ENCODE measurements at places on chromosomes 2 and 18.

DNA sequence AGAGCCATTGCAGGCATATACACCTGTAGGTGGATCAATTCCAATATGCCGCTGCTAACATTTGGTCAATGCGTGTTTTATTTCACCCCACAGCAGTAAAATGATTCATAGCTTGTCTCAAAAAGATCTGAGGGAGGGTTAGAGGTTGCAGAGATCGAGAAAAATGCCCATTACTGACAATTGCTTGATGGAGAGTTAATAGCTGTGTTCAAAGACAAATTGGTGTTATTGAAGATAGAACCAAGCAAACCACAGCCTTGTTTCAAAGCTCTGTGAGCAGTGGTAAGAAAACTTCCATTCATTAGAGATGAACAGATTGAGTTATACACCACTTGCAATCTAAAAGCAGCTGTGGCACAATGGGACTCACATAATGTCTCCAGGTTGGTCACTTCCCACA lies 95.4 kb downstream of the KCNE4 start:
- no peak for DNase-seq

DNA sequence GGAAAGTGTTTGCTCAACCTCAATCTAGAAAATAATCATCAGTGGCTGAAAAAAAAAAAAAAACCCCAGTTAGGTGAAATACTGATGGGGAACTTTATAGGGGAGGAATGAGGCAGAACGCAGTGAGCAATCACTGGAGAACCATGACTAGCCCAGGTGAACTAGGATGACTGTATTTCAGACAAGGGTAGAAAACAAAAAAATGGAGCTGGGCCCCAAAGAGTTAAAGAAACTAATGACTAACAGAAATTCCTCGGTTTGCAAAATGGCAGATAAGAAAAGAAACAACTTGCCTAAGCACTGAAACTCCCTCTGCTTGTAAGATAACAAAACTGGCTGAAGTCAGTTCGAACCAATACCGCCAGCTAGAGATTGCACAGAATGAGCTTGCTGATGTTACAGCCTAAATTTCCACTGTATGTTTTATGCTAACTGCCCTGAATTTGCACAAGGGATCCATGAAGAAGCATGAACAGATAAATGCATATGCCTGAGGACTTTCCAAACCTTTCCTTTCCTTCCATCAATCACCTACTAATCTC lies 245.9 kb downstream of the METTL4 start:
- no peak for DNase-seq

- DNase-seq, result no peak
Measured at GRCh38 chr2:148730085-148730484, 85.5 kb downstream of the EPC2 start.

GRCh38 chr2:128499367-128500137 lies 180.9 kb upstream of the HS6ST1 start:
- no peak for DNase-seq

DNA sequence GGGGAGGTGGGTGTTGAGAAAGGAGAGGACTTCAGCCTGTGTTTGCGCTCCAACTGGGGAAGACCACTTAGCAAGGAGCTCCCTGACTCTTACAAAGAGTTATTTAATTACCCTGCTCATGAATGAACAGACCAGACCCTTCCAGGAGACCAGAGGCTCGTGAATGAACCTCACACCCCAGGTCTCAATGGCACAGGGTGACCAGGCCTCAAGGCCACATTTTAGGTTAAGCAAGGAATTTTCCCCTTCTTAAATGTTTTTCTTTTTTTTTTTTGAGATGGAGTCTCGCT lies 25.3 kb downstream of the SMAD7 start:
- DNase-seq, result no peak

DNA sequence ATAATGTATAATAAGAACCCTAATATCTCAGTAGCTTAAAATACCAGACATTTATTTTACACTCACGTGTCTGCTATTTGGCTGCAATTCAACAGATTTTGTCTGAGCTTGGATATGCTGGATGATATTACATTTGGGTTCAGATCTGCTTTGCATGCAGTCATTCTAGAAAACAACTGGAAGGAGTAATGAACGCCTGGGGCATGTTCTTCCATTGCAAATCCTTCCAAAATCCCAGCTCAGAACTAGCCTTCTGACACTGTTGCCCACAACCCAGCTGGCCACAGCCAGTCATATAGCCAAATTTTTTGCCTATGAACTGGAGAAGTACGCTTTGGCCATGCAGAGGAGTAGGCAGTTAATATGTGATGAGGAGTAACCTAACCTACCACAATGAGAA lies 597.8 kb upstream of the VRK2 start:
- no peak for DNase-seq

DNA sequence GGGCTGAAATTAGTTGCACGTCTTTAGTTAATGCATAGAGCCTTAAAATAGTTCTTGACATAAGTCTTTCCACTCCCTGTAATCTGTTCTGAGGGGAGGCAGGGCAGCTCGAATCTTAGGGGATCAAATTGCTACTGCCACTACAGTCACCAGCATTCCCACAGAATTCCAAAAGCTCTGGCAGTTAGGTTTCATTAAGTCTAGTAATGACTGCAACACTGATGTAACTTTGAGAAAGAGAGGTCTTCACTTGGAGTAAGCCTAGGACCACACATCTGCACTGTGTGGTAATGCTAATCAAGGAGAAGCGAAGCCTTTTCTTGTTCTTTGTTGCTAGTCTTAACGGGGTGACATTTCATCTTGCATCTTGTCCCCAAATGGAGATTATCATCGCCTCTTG lies 19.3 kb upstream of the NCK2 start:
- no peak for DNase-seq

- DNase-seq, result no peak
Measured at GRCh38 chr2:134897932-134898331, 20.7 kb upstream of the CCNT2 start.

DNA sequence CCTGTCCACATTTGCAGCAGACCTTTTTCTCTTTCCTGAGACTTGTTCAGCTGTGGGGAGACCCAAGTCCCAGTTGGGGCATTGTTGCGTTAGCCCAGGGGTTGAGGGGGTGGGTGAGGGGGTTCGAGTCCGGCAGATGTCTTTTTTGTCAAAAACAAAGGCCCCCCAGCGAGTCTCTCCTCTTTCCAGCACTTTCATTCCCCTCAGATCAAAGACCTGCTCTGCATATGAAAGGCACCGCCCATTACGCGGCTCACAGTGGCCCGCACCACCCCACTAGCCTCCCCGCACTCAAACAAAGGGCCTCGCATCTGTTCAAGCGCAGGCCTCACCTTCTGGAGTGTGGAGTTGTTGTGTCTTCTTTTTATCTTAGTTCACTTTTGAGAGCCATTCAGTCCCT lies 25.2 kb downstream of the TRABD2A start:
- DNase-seq, result no peak

DNA sequence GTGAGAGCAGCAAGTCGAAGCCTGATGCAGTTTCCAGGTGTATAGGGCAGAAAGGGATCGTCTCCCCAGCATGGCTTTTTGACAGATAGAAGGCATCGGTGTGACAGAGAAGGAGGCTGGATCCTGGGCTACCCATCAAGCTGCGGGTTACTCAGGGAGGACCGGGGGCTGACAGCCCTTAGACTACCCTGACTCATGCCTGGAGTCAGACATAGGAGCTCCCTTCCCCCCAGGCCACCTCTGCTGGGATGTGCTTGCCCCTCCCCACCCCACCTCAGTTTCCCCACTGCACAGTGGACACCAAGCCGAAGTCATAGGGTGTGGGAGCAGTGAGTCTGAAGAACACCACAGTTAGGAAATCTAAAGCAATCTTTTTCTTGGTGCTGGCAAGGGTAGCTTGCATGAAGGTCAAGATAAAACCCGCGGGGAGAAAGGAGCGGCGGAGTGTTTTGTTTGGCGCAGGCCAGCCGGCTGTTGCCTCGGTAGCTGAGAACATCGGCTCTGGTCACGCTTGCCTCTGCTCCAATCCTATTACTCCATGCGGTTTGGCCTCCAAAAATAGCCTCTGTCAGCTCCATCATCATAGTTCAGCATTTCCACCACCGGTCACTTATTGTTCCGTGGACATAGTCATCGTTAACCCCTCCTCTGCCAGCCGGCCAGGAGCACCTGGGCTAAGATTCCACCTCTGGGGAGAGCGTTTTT lies 169.2 kb upstream of the GLI2 start:
- DNase-seq, result no peak

DNA sequence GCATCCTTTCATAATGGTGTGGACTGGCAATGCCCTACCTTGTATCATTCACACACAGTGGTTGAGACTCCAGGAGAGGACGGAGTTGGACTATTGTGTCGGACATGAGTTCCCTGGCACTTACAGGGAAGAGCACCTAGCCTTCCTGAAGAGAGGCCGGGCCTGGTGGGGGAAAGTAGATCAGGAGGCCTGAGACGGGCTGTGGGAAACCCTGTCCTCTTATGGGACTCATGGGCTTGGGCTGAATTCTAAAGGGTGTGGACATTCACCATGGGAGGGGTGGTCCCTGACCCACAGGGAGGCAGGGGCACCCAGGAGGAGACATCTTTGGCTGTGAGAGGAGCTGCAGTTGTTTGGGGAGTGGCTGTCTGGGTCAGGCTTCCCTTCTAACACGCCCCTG lies 286.5 kb downstream of the PHLPP1 start:
- DNase-seq, result no peak

DNA sequence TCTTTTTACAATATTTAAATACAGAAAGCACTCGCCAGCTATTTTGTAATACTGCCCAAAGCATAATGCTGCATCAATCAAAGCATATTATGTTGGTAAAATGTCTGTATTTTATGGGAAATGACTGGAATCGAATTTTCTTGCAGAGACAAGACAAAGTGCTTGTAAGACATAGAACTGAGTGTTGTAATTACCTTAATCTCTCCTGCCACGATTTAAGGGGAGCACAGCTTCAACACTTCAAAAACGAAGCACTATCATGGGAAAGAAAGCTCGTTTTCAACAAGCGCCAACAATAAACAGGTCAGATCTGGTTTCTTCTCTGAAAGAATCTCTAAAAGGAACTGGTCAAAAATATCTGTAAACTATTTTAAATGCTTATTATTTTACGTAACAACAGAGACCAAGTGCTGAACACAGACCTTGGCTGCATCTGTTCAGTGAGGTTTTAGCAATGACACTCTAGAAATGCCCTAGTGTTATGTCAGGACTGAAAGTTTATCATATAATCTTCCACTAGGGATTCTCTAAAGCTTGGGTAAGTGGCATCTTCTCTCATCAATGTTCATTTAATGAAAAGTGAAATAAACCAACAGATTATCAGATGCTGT lies 19.0 kb downstream of the RND3 start:
- DNase-seq, result no peak

- DNase-seq, result no peak
Measured at GRCh38 chr2:160680974-160681373, 187.4 kb upstream of the RBMS1 start.

GRCh38 chr2:106956879-106957278 lies 70.9 kb upstream of the ST6GAL2 start:
- peak; percentile 9 for DNase-seq

DNA sequence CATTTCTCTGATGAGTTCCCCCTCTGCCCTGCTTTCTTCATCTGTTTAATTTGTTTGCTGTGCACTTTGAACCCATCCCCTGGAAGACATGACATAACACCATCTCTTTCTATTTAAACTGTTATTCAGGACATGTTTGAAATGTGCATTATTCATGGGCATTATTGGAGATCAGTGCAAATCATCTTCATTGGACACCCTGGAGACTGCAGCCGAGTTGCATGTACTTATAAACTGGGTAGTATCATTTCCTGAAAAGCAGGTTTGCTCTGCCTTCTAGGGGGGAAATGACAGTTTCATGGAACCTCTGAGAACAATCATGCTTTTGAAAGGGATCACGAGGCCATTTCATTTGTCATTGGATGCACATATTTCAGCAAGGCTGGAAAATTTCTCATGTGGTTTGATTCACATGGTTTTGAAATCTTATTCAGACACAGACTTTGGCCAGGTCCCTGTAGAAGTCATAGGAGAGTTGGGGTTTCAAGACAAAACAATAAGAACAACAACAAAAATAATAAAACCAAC lies 462.8 kb upstream of the MEX3C start:
- DNase-seq, result no peak

GRCh38 chr2:69603146-69603743 lies 40.3 kb downstream of the AAK1 start:
- DNase-seq, result no peak
